Stimulated activated CD4-positive, alpha-beta T cell treated with anti-CD3 and anti-CD28 coated beads, Interleukin-12 subunit alpha, Interleukin-12 subunit beta, amount 100 ng/mL, for 4 hours (primary cell): ENCODE measurements at places on chromosomes 5 and 9.

GRCh38 chr5:79237740-79238560 is 2.0 kb downstream of the JMY start:
- DNase-seq, result no peak

DNA sequence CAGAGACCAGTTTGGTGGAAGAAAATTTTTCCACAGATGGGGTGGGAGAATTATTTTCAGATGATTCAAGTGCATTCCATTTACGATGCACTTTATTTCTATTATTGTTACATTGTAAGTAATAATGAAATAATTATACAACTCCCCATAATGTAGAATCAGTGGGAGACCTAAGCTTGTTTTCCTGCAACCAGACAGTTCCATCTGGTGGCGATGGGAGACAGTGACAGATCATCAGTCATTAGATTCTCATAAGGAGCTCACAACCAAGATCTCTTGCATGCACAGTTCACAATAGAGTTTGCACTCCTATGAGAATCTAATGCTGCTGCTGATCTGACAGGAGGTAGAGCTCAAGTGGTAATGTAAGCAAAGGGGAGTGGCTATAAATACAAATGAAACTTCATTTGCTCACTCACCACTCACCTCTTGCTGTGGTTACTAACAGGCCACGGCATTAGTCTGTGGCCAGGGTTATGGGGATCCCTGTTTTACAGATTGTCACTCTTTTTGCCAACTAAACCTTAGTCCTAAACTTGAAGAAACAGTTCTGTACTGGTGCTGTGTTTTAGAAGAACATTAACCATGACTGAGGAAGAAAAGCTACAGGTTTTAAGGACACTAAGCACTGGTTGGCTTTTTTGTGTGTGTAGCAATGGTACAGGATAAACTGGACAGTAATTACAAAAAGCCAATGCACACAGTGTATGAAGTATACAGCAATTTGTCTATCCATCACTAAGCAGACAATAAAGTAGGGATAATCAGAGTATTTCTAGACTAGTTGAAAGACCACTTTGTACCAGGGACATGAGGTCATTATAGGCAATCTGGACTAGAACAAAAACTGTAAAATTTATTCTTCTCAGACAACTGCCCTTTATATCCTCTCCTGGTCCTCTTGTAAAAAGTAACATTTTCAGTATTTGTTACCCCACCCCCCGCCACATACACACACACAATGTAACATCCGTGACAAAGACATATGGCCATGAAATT is 9.9 kb downstream of the TMEM232 start:
- no peak for DNase-seq

DNA sequence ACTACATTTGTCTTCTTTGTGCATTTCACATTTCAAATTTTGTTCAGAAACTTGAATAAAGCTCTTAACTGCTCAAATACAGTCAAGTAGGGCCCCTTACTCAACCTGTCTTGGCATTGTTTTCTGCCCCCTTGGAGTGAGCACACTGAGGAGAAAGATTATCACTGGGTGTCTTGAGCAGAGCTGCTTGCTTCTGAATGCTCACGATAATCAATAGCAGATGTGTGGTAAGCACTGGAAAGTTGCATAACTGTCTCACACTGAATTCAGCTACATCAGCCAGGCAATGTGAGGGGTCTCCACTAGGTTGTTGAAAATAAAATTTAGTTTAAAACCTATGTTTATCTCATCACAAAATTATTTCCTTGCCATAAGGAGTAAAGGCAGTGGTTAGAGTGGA is 7.8 kb upstream of the TNFAIP8 start:
- no peak for DNase-seq

DNA sequence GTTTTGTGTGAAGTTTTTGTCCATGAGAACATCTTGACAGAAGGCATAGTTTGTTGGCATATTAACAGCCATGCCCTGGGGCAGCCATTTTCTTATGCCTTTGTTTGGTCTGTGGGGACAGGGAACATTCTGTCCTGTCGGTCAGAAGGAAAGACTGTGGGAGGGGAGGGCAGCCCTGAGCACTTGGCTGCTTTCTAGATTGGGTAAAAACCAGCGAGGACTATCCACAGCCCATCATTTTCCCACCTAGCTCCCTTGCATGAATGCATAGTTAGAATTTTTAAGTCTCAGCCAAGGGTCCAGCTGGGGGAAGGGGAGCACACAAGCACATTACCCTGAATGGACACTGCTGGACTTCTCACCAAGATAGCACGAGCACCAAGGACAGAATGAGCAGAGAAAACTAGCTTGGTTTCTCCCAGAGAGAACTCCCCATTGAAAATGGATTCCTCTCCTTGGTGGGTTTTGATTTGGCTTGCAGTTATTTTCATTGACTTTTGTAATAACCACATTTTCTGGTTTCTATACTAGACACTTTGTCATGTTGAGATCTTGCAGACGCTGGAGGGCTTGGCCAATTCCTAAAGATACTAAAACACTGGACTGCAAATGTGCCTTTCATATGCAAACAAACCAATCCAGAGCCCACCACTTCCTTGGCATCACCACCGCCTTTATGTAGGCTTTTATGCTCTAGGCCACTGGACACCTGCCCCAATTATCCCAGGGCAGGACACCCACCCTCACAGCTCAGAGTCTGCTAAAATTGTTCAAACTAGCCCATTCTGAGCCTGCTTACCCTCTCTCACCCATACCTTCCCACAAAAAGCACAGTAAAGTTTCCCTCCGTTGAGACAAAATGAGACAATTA is 129.9 kb downstream of the BOD1 start:
- no peak for DNase-seq

DNA sequence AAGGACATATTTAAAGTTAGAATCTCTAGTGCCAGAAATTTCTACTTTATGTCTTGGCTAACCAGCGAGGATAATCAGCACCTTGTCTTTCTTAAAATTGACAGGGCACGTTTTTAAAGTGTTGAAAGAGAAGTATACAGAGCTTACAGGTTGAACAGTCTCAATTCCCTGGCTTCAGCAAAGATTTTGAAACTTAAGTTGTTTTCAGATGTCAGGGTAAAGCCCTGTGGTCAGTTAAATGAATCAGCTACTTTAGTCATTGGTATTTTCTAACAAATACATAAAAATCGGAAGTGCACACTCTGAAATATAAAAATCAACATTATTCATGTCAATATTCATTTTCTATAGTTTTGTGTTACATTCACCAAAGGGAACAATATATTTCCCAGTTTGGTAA is 29.1 kb downstream of the SNCAIP start:
- no peak for DNase-seq
